Renal pelvis (tissue), 12 donors: ENCODE measurements at places on chromosomes 4 and X.

GRCh38 chr4:15385928-15386327 lies 41.9 kb upstream of the C1QTNF7 start:
- DNase-seq, result no peak

GRCh38 chrX:68835468-68835867 lies 6.6 kb downstream of the EFNB1 start:
- DNase-seq, result no peak

DNA sequence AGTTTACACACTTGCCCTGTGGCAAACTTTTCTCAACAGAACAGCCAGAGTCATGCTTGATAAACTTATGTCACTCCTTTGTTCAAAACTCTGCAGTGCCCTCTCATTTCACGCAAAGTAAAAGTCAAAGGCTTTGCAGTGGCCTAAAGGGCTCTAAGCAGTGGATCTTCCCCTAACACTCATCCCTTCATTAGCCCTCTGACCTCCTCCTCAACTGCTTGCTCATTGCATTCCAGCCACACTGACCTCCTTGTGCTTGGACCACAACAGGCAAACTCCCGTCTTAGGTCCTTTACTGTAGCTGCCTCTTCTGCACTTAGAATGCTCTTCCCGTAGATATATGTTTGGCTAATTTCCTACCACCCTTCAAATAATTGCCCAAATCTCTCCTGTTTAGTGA lies 5.6 kb downstream of the PRDM5 start:
- DNase-seq, result no peak

DNA sequence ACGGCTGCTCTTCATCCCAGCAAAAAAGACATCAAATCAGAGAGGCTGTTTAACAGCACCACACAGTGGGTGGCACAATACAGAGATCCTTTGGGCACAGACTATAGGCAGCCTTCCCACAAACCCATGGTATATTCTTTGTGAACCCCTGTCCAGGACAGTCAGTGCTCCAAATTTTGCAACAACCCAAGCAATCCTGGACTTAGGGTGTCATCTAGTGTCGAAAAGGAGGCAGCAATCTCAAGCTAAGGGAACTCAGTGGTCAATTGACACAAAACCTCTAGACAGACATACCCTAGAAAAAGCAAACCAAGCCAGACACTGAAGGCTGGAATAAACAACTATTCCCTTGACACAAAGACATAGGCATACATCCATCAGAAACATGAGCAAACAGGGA lies 137.4 kb downstream of the BMP15 start:
- DNase-seq, result no peak

DNA sequence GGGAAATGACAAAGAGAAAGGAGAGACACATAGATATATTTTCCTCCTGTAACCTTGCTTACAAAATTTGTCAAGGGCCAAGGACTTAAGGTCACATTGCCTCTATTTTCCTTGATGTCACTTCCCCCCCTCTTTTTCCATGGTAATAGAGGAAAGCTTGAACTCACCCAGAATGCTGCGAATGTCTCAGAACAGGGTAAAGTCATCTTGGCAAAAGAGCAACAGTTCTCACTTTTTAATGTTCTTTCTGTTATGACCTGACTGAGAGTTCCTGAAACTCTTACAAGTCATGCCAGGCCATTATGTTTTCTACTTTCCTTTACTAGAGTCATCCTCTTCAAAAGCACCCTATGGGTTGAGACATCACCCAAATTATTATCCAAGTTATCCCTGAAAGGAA lies 50.7 kb upstream of the PRDM5 start:
- no peak for DNase-seq

- DNase-seq, result no peak
These were observed 3.6 kb upstream of the KLHL15 start for GRCh38 chrX:24030597-24030996.

GRCh38 chr4:186725469-186726425 lies 2.1 kb upstream of the FAT1 start:
- peak; percentile 87 for DNase-seq

- DNase-seq, result no peak
These were observed 474.4 kb downstream of the RAPGEF2 start for GRCh38 chr4:159577241-159577640.

GRCh38 chr4:168076989-168077725 lies 15.2 kb upstream of the ANXA10 start:
- DNase-seq, result peak; percentile 59

GRCh38 chr4:7722766-7723387 lies 216.8 kb downstream of the AFAP1 start:
- no peak for DNase-seq

DNA sequence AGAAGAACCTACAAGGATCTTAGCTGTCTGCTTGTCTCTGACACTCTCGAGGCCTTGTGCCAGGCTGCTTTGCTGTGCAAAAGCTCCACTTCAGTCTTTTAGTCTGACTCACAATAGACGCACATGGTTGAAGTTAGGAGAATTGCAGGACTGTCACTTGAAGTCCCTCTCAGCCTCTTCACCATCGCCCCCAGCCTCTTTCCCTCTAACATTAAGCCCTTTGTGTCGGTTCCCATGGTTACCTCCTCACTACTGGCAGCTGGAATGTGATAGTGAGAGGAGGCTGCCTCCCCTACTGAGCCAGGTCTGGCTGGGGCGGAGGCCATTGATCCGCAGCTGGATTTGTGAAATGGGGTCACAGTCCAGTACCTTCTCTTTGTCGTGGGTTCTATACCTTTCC lies 201.8 kb downstream of the SOWAHB start:
- peak; percentile 79 for DNase-seq

GRCh38 chr4:1469043-1469442 lies 62.8 kb upstream of the NKX1-1 start:
- DNase-seq, result no peak

GRCh38 chr4:24980064-24980690 lies 50.6 kb downstream of the LGI2 start:
- peak; percentile 67 for DNase-seq

GRCh38 chr4:123673971-123674370 lies 277.4 kb downstream of the SPRY1 start:
- DNase-seq, result no peak

DNA sequence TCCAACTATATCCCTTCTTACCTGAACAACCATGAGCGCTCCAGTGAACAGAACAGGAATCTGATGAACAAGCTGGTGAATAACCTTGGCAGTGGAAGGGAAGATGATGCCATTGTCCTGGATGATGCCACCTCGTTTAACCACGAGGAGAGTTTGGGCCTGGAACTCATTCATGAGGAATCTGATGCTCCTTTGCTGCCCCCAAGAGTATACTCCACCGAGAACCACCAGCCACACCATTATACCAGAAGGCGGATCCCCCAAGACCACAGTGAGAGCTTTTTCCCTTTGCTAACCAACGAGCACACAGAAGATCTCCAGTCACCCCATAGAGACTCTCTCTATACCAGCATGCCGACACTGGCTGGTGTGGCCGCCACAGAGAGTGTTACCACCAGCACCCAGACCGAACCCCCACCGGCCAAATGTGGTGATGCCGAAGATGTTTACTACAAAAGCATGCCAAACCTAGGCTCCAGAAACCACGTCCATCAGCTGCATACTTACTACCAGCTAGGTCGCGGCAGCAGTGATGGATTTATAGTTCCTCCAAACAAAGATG lies 870.2 kb downstream of the ADGRL3 start:
- DNase-seq, result no peak

- DNase-seq, result no peak
These were observed 51.0 kb upstream of the VEGFC start for GRCh38 chr4:176843710-176844109.

DNA sequence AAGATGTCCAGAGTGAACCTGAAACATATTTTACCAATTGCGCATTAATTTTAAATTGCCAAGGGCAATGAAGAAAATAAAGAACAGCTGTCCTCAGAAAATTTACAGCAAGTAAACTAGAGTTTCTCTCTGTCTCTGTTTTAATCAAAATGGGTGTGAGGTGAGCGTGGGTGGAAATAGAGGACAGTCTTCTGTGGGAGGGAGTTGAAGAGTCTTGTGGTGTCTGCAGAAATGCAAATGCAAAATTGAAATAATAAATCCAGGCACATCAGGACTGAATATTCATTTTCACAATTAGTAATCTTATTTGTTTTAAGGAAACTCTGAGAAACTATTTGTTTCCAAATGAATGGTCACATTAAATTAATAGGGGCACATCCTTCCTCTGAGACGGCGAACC lies 192.0 kb downstream of the ARHGAP10 start:
- no peak for DNase-seq

GRCh38 chrX:12488771-12489170 lies 302.4 kb upstream of the PRPS2 start:
- no peak for DNase-seq

DNA sequence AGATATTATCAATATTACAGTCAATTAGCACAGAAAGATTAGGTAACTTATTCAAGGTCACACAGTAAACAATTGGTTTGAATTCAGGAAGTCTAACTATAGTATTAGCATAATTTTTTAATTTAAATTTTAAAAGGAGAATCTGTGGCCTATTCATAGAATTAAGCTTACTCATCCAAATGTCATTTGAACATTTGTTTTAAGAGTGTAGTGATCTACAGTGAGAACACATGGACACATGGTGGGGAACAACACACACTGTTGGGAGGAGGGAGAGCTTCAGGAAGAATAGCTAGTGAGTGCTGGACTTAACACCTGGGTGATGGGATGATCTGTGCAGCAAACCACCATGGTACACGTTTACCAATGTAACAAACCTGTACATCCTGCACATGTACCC lies 48.3 kb downstream of the MEPE start:
- no peak for DNase-seq

GRCh38 chr4:120843849-120844527 lies 78.5 kb downstream of the PRDM5 start:
- DNase-seq, result no peak

- DNase-seq, result no peak
These were observed 124.2 kb downstream of the ARHGAP6 start for GRCh38 chrX:11541510-11541909.

DNA sequence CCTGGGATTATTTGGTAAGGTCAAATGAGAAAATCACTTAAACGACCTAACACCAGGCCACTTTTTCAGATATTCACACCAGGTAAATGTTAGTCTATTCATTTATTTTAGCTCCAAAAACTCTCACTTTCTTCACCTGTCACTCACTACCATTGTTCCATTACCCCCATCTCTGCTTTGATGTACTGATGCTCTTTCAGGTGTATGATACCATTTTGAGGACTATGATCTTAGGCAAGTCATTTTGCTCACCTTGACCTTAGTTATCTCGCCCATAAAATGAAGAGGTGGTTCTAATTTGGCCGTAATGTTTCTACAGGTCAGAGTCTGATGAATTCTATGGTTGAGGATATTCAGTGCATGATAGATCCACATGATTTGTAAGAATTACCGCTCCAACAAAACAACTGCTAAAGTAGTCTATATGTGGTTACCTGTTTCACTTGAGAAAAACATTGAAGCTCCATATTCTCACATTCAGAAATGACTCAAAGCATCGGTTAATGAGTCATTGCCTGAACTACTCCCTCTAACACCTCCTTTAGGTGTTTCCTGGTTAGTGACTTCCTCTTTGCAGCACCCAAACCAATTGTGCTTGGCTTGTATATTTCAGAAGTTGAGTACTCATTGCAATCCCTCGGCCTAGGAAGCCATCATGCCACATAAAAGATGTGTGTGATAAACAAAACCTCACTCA lies 4.5 kb downstream of the DTHD1 start:
- DNase-seq, result no peak

DNA sequence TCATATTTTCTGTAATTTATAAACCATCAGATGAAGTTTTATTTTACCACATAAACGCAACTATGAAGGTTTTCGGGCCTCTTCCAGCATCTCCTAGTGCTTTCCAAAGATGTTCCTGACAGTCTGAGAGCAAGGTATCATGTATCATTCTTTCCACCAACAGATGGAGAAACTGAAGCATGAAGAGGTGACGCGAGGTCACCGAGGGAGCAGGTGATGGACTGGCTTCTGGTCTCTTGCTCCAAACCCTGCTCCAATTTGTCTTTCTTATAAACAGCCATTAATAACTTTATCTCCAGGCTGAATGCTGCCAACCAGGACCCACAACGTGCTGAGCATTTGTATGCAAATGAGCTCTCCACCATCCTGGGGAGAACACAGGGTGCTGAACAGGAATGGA lies 86.3 kb upstream of the MAML3 start:
- DNase-seq, result peak; percentile 64

- DNase-seq, result no peak
These were observed 87.0 kb downstream of the EFNB1 start for GRCh38 chrX:68915778-68916177.

GRCh38 chr4:123043013-123043412 lies 120.6 kb upstream of the NUDT6 start:
- DNase-seq, result no peak

GRCh38 chr4:37243722-37244582 lies 591 bp upstream of the NWD2 start:
- no peak for DNase-seq

DNA sequence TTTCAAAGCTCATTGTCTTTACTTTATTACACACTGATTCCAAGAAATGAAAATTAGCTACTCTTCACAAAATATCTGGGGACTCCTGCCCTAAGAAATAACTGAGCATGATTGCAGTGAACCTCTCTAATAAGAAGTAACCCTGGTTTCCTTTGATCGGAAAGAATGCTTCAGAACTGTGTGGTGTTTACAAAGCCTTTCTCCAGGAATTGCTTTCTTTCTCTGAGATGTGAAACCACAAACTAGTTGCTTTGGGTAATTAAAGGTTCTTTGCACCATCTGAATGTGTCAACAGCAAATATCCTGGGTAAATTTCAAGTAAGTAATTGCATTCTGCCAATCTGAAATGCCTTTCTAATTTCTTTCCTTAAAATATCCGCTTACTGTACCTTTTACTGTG lies 292.9 kb upstream of the SLIT2 start:
- no peak for DNase-seq

DNA sequence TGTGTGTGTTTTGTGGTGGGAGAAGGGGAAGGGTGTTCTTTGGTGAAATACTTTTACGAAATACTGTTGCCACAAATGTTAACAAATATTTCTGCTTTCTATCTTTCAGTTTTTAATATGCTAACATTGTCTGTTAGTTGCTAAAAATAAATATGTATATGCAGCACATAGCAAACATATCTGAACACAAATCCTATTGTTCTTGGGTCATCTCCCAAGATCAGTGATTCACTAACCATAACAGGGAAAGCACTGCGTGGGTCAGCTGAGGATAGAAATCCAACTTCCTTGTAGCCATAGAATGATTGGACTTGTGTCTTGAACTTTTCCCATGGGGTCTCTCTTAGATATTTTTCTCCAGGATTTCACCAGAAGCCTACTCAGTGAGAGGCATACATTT lies 250.3 kb upstream of the FAM47A start:
- DNase-seq, result no peak

GRCh38 chr4:75678965-75679364 lies 5.8 kb upstream of the G3BP2 start:
- no peak for DNase-seq

GRCh38 chr4:89674876-89675459 lies 162.0 kb downstream of the SNCA start:
- no peak for DNase-seq

DNA sequence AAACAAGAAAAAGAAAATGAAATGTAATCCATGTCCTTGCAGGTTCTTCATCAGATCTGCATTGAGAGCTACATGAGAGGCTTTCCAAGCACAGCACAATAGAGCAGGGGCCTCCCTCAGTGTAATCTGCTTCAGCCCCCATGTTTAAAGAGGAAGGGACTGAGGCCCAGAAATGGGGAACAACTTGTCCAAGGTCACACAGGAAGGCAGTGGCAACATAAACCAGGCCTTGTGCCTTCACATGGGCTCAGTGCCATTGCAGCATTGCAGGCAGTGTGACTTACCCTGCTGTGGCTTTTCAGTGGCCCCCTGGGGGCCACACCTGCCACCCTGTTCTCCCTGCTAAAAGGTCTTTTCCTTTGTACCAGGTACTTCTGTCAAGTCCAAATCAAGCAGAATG lies 20.9 kb upstream of the CD99L2 start:
- DNase-seq, result no peak

GRCh38 chr4:175810073-175810730 lies 1.9 kb downstream of the GPM6A start:
- no peak for DNase-seq
